ENCODE measurements at places on chromosomes 2 and 18.

DNA sequence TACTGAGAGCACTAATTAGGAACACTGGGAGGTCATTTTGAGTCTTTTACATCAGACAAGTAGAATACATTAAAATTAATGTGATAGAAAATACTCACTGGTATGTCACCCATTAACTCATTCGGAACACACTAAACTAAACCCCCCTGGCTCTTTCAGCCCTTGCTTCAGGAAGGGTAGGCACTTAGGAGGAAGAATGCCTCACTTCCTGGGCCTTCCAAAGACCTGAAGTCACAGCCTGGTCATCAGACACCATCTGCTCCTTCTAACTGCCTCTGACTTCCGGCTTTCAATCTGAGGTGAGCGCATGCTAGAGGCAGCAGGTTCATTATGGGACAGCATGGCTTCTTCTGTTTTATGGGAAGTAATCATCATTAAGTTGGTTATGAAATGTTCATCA, 451.4 kb downstream of the PID1 start:
- DNase-seq, result no peak

- no peak for DNase-seq
Observed at GRCh38 chr2:218448934-218449333, 30.0 kb downstream of the VIL1 start.

GRCh38 chr2:167637741-167638140, 609.7 kb downstream of the STK39 start:
- DNase-seq, result no peak

GRCh38 chr2:241728627-241729026, 5.8 kb upstream of the D2HGDH start:
- no peak for DNase-seq

DNA sequence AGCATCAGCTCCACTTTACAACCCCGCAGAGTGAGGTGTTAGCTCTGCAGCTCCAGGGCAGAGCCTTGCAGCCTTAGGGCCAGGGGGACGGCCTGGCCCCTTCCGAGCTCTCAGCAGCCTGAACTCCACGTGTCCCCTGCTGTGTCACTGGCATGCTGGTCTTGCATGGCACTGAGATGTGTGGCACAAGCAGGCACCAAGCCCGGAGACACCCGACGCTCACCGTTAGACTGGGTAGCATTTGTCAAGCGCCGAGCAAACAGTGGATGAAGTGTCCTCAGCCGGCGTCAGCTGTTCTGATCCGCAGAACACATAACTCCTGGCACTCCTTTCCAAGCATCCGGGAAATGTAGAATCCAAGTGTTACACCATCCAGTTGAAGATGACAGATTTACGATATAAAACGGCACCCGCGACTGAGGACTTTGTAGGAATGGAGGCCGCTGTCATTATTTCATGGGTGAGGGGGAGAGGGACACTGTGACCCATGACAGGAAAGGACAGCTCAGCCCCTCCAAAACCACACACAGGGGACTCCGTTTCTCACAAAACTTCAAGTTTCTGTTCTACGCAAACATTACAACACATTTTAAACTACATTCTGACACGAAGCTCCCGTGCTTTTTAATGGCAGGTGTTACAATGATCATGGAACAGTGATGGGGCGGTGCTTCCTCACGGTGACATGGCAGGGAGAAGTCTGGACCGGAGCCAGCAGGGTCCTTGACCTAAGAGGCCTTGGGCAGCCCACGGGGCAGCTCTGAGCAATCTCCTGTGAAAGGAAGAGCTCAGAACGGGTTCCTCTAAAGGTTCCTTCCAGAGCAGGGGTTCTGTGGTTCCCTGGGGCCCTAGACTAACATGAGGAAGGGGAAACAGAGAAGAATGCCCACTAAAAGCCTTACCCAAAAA, 89.4 kb downstream of the HDAC4 start:
- no peak for DNase-seq

DNA sequence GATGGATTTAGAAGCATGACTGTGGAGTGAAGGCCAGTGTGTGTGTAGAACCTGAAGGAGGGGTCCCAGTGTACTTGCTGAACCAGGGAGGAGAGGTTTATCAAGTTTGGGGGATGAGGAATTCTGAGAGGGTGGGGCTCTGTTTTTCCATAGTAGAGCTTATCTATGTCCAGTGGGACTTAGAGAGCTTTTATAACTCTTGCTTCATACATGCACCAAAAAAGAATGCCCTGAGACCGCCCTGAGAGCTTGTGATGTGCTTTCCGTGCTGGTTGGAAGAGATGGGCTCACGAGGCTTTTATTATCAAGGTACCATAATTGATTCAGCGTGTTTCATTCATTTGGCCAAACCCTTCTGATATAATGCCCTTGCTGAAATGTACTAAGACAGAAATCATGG, 100.2 kb downstream of the MTCL1 start:
- DNase-seq, result no peak

Measured in Karpas-422 (cell line).